T-helper 22 cell (primary cell): ENCODE measurements at places on chromosomes 16 and 17.

- no peak for DNase-seq
Measured at GRCh38 chr16:1313721-1314369, 4.4 kb downstream of the UBE2I start.

GRCh38 chr16:78289373-78289772 is 189.9 kb downstream of the WWOX start:
- no peak for DNase-seq

DNA sequence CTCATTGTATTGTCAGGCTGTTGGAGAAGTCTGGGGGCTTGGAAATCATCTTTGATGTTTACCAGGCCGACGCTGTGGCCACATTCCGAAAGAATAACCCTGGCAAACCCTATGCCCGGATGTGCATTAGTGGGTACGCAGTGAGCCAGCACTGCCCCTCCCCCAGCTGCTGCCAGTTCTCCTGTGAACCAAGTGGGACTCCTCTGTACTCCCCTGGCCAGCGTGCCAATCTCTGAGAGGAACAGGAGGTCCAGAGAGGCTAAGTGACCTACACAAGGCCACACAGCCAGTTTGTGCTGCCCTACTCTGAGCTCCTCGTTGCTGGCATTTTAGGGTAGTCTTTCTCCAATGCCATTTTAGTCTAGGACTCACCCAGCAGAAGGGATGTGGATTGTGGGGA is 1.9 kb upstream of the LLGL2 start:
- DNase-seq, result no peak

- DNase-seq, result no peak
Measured at GRCh38 chr17:69424287-69425041, 10.0 kb downstream of the MAP2K6 start.

- DNase-seq, result no peak
Measured at GRCh38 chr16:27097800-27098230, 31.1 kb downstream of the C16orf82 start.

DNA sequence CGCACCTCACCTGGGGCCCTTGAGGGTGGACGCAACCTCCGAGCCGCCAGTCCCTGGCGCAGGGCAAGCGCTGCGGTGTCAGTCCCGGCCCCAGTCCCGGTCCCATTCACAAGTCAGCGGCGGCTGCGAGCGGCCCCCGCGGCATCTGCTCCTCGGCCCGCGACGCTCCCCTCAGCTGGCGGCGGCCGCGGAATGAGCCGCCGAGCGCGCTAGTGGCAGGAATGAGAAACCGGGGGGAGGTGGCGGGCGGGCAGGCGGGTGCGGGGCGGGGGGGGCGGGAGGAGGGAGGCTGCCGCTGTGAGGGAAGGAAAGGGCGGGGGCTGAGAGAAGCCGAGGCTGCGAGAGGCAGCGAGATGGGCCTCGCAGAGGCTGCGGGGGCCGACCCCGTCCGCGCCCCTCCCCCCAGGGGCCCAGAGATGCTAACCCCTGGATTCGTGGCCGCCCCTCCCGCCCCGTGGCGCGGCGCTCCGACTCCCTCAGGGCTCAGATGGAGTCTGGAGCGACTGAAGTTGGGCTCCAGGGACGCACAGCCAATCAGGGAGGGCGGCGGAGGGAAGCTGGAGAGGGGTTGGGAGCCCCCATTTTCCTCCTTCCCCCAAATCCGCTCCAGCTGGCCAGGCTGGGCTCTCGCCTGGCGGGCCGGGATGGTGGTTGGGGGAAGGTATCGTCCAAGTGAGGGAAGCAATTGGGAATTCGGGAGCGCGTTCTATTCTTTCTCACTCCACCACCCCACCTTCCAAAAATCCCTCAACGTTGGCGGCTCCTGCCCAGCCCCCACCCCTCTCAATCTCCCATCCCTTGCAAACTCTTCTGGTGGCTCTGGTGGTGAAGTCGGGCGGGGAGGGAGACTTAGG is at the start of gene CDH11:
Gene CDH11 (minus strand): TSS at position 194 of the 854 bp plus-strand sequence. CDS start 117,194 bp downstream, outside the sequence.
- DNase-seq, result no peak

- DNase-seq, result peak; percentile 36
Measured at GRCh38 chr17:74671031-74671771, 41.5 kb downstream of the CD300LF start.

GRCh38 chr16:71893888-71894228 is 1.5 kb upstream of the IST1 start:
- no peak for DNase-seq

DNA sequence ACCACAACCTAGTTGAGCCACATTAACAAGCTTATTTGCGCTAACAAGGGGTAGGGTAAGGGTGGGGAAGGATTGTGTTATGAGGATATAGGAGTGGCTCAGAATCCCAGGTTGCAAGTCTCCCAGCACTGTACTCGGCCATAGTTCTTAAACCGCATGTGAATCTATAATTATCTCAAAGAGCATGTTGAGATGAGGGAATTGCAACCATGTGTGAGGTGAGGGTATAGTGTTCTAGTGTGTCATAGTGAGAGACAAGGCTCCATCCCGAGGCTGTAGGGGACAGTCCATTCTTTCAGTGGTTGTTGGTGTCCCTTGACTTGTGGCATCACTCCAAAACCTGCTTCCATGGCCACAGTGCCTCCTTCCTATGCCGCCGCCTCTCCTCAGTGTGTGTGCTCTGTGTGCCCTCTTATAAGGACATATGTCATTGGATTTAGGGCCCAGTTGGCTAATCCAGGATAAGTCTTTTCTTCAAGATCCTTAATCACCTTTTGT is 22.7 kb upstream of the ATP5MC1 start:
- no peak for DNase-seq

- no peak for DNase-seq
Measured at GRCh38 chr17:74305865-74306654, 20.0 kb upstream of the KIF19 start.

GRCh38 chr16:77613095-77613494 is 109.2 kb upstream of the NUDT7 start:
- no peak for DNase-seq

- DNase-seq, result peak; percentile 79
Measured at GRCh38 chr17:38729886-38730525, at the start of gene CISD3. CISD3 (plus strand) TSS chr17:38730341; CDS start chr17:38730359, 18 bp downstream.

DNA sequence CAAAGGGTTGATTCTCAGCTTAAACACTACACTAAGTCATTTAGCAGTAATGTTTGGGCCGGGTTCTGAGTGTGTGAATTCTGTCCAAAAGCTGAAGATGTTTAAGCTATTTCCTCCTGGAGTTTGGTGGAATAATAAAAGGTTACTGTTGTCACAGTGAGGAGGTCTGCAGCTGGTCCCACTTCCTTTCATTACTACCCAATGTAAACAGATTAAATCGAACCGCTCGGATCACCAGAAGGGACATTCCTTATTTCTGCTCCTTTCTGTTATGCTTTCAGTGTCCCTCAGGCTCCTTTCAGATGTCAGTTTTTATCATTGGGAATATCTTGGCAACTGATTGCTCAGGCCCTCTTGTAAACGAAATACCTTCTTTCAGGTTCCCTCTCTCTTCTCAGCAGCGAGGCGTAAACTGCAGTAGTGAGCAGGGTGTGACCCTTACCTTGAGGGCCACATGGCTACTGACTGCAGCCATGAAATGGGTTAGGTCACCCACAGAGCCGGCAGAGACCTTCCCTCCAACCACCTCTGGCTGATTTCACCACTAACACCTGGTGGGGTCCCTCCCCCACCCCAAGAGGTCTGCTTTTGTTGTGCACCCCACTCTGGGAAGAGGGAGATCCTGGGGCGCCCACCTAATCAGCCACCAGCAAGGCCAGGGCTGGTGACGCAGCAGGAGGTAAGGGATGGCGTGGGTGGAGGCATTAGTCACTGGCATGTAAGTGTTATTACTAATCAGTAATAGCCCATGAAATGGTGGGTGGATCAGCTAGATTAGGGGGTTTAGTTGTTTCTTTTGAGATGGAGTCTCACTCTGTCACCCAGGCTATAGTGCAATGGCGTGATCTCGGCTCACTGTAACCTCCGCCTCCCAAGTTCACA is 117.6 kb downstream of the VPS53 start:
- DNase-seq, result no peak

- DNase-seq, result no peak
Measured at GRCh38 chr16:25066426-25066746, 45.2 kb upstream of the LCMT1 start.

- no peak for DNase-seq
Measured at GRCh38 chr17:75619506-75620431, 13.5 kb upstream of the SMIM5 start.

DNA sequence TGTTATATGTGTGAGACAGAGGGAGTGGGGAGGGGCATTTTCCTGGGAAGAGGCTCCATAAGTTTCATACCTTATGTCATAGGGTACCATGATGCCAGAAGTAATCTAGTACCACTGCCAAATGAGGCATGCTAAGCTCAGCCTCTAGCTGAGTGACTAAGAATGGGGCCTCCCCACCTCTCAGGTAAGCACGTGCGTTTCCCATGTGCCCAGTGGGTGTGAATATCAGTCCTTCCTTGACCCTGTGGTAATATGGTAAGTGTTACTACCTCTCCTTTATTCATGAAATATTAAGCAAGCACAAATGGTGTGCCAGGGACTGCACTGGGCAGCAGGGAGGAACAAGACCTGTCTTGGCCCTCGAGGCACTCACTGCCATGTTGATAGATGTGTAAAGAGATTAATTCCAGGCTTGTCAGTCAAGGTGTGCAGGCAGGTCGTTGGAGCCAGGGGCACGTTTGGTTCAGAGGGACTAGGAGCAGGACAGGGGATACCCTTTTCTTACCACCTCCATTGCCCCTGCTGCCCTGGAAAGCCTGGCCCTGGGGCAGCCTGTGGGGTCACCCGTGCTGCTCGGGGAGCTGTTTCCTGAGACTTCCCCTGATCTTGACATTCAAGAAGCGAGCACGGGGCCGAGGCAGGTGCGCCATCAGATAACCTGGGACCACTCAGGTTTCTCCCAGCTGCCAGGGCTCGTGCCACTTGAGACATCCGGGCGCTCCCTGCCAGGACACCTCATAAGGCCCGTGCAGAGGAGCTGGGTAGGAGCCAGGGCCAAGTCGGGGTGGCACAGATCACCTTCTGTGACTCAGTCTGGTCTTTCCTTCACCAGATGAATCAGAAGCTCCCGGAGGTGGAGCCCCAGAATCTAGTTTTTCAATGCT is 8.8 kb downstream of the RSAD1 start:
- no peak for DNase-seq

- DNase-seq, result no peak
Measured at GRCh38 chr16:53958341-53958880, 254.5 kb downstream of the FTO start.

- no peak for DNase-seq
Measured at GRCh38 chr16:89392881-89393737, 97.3 kb downstream of the ANKRD11 start.

- DNase-seq, result no peak
Measured at GRCh38 chr16:49437344-49437743, 63.7 kb downstream of the C16orf78 start.

GRCh38 chr17:76135810-76136188 is 5.2 kb downstream of the FOXJ1 start:
- no peak for DNase-seq

DNA sequence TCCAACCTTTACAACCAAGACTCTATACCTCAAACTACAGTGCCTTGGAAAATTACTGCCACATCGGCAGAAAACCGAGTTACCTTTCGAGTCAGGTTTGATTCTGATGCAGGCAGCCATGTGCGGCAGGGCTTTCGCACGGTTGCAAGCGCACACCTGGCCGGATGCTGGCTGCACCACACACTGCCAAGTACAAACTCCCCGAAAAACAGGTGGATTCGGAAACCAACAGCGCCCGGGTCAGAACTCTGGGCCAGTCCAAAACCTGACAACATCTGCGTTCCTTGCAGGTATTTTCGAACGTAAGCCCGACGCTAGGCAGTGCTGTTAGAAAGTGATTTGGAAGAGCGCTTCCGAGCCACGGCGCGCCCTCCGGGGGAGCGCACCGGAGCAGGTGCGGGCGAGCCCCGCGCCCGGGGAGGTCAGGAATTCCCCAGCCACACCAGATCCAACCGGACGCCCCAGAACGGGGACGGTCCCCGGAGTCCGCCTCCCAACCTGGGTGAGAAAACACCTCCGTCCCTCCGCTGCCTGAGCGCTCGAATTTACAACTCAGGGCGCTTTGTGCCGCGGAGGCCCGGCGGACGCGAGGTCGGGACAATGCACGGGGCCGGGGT is 1.2 kb downstream of the USP7 start:
- DNase-seq, result peak; percentile 48

DNA sequence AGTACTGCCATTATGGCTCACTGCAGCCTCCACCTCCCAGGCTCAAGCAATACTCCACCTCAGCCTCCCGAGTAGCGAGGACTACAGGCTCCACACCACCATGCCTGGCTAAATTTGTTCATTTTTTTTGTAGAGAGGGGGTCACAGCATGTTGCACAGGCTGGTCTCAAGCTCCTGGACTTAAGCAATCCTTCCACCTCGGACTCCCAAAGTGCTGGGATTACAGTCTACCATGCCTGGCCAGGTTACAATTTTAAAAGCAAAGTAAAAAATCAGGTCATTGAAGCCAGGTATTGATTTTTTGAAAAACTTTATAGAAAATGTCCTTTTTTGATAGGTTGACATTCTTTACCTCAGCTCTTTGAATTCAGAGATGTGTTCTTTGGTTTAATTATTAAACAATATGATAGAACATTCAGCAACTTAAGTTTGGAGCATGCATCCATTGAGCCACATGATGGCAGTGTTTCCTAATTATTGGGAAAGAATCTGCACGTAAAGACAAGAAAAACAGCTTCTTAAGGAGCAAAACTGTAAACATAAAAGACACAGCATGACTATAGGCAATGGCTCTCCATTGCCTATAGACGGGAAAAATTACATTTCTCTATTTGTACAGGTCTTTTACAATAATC is 1.7 kb upstream of the SLC16A11 start:
- no peak for DNase-seq

GRCh38 chr17:68484458-68484857 is 27.2 kb upstream of the WIPI1 start:
- DNase-seq, result no peak

- DNase-seq, result peak; percentile 13
Measured at GRCh38 chr17:32609085-32609484, 122.3 kb downstream of the CDK5R1 start.

- no peak for DNase-seq
Measured at GRCh38 chr17:1803280-1803679, 26.4 kb downstream of the SMYD4 start.

GRCh38 chr16:56450275-56450985 is 702 bp downstream of the NUDT21 start:
- no peak for DNase-seq

DNA sequence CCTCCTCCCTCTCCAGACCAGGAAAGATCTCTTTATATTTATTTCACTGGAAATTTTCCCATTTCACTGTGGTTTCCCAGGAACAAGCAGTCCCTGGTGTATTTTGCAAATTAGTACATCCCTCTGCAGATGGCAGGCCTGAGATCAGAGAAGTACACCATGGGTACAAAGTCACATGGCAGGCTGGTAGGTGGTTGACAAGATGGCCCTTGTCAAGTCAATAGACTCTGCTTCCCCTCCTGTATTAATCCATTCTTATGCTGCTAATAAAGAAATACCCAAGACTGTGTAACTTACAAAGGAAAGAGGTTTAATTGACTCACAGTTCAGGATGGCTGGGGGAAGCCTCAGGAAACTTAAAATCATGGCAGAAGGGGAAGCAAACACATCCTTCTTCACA is 51.6 kb upstream of the KSR1 start:
- no peak for DNase-seq
